ENCODE measurements at places on chromosomes 5 and 9. TPM values are rescaled to one million over a fixed set of nuclear protein-coding genes. Genes with fewer than 3 reads are reported as not detected.

- no peak for DNase-seq
Observed at GRCh38 chr5:115494570-115495289, 49.8 kb downstream of the FEM1C start.

DNA sequence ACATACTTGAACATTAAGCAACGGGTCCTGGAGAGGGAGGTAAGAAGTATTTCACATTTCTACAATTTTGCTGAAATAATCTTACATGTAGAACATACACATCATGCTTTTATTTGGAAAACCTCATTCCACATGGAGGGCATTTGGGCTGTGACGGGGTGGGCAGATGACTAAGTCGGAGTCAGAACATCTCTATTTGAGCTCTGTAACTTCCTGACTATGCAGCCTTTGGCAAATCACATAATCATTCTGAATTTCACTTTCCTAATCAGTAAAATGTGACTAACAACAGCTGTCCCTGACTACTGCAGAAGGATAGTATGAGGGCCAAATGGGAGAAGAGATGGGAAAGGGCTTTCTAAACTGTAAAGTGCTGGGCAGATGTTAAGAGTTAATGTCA, 17.1 kb upstream of the IL6ST start:
- no peak for DNase-seq

DNA sequence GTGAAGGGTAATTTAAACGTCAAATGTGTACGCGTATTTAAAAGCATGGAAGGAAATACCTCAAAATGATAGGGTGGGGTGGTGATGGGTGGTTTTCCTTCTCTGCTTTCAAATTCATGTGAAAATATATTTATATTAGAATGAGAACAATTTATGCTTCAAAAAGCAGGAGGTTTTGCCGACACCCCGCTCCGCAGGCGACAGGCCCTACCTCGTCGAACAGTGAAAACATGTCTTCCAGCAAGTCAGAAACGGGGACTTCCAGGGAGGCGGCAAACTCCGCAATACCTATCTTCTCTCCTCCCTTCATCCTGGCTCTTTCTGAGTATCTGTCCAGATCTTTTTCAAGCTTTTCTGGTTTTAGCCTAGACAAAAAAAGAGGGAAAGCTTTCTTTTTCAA, 28.5 kb upstream of the SLC6A3 start:
- DNase-seq = no peak

GRCh38 chr5:59789197-59789596, 104.3 kb downstream of the PDE4D start:
- DNase-seq = no peak

DNA sequence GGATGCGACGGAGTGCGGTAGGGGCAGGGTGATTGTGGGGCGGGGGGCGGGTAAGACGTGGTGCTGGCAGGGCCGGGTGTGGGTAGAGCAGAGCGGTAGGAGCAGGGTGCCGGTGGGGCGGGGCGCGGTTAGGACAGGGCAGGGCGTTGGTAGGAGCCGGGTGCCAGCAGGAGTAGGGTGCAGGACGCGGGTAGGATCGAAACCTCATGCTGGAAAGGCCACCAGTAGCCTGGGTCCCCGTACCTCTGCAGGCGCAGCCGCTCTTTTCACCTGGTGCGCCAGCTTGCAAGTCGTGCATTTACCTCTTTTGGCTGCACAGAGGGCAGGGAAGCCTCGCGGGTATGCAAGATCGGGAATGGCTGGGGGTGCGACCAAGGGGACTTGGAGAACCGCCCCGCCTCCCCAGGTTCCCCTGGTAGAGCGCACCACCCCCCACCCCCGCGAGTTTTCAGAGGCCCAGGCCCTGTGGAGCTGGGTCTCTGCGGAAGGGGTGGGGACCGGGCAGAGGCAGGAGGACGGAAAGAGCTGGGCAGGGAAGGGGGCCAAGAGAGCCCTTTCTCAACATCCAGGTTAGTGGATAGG, 104.8 kb upstream of the SIMC1 start:
- no peak for DNase-seq

DNA sequence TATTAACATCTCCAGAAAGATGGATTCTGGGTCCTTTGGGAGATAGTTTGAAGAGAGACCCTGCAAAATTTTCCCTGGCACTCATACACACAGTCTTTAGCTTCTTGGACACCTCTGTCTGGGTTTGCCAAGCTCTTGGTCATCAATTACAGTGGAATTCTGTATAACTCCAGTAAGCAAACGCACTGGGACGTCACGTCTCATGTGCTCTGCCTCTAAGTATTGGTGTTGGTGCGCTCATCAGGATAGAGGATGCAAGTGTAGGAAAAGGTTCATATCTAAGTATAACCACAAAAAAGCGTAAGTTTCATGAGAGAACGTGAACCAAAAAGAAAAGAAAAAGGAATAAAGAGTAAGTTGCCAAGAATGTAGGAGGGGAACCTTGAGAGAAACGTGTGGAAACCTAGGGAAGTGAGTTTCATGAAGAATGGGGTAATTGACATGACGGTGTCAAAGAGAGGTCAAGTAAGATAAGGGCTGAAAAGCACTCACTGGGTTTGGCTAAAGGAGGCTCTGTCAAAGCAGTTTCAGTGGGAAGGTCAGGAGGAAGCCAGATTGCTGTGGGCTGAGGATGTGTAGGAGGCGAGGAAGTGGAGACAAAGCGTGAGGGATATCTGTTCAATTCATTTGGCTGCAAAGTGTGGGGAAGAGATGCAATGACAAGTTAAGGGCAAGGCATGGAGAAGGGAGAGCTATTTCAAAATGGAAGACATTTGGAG, 92.7 kb downstream of the RAD23B start:
- no peak for DNase-seq

- no peak for DNase-seq
Observed at GRCh38 chr9:82180711-82181110, 192.1 kb downstream of the SPATA31D1 start.

DNA sequence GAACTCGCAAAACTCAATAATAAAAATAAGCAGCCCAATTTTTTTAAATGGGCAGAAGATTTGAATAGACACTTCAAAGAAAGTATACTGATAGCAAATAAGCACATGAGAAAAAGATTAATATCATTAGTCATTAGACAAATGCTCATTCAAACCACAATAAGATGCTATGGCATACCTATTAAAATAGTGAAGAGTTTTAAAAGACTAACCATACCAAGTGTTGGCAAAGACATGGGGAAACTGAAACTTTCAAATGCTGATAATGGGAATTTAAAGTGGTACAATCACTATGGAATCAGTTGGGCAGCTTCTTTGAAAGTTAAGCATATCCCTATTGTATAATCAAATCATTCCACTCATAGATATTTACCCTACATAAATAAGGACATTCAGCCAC, 26.6 kb upstream of the ORM1 start:
- DNase-seq = no peak

DNA sequence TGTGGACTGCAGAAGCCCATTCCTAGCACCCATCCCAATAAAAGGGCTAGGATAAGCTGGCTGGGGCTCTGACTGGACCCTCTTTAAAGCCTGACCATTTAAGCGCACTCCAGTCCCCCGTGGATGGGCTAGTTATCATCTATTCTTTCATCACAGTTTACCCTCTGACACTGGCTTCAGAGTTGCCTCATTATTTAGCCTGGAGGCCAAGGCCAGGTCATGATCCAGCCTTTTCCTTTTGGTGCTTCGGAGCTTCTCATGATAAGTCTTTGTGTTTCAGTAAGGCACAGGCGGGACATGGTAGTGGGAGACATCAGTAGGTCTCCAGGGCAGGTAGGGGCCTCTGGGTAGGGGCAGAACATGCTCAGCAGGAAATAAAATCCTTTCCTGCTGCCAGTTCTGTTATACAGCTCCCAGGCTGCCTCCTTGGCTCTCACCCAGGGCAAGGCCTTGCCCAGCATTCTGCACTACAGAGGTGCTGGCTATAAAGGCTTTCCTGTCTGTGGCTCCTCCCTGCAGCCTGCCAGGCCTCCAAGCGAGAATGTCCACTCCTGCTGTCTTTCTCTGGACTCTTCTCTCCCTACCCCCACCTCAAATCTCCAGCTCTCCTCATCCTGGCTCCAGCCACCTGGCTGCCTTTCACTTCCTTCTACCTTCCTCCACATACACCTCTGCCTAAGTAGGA, 128.8 kb downstream of the FSTL4 start:
- DNase-seq = no peak

DNA sequence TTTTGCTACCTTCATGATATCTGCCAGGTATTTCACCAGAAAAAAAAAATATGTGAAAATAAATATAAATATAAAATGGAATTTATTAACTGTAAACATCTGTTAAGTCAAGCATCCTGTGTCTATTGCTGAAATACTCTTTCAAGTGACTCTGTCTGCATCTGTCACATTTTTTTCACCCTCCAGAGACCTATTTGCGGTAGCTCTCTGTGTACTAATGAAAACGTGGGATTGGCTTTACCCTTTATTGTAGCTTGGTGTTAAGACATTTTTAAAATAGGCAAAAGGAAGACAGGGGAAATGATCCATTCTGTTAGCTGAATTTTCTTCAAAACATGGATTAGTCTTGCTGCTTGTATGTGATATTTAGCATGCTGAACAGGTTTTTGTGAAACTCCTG, 536.0 kb upstream of the WWC1 start:
- no peak for DNase-seq

Gene STPG3
- 1.9 TPM for polyA plus RNA-seq

Gene ST8SIA4
- 6.2 TPM for polyA plus RNA-seq

Gene SPATA31D4
- polyA plus RNA-seq = not detected

Gene DMRTA1
- 1.1 TPM for polyA plus RNA-seq

Gene TSSK1B
- polyA plus RNA-seq = 0.13 TPM
